ENCODE measurements at places on chromosomes 3 and 15. TPM values are rescaled to one million over a fixed set of nuclear protein-coding genes. Genes with fewer than 3 reads are reported as not detected.

ZNF80 gene
- 0.05 TPM for polyA plus RNA-seq

NRROS gene
- 16.3 TPM for polyA plus RNA-seq

RSRC1 gene
- polyA plus RNA-seq = 11.3 TPM

GCNT3 gene
- 0.85 TPM for polyA plus RNA-seq

DNA sequence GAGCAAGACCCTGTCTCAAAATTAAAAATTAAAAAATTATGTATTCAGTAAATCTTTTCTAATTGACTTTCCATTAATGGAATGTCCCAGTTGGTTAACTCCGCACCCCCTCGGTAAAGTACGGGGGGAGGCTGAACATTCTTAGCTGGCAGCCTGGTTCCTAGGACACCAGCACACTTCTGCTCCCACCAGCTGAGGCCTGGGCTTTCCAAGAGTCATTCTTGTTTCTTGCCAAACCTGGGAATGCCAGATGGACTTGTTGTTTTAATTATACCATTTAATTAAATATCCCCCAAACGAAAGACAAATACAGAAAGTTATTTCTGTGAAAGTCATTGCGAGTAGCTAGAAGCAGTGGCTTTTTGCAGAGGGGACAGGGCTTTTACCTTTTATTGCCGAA is 179.4 kb downstream of the VGLL4 start:
- H3K27ac ChIP-seq = no peak overlapping the region
- H3K36me3 ChIP-seq = no peaks in the 10 kb centered on the region
- no peak for DNase-seq
- no peaks in the 10 kb centered on the region for H3K27me3 ChIP-seq
- no peak overlapping the region for H3K4me3 ChIP-seq

GRCh38 chr3:58899159-58899952 is 150.5 kb downstream of the CFAP20DC start:
- peak overlapping the region; percentile 9 for H3K27ac ChIP-seq
- no peaks in the 10 kb centered on the region for H3K4me1 ChIP-seq
- H3K27me3 ChIP-seq = no peaks in the 10 kb centered on the region
- H3K4me3 ChIP-seq = no peak overlapping the region
- H3K36me3 ChIP-seq = no peaks in the 10 kb centered on the region

DNA sequence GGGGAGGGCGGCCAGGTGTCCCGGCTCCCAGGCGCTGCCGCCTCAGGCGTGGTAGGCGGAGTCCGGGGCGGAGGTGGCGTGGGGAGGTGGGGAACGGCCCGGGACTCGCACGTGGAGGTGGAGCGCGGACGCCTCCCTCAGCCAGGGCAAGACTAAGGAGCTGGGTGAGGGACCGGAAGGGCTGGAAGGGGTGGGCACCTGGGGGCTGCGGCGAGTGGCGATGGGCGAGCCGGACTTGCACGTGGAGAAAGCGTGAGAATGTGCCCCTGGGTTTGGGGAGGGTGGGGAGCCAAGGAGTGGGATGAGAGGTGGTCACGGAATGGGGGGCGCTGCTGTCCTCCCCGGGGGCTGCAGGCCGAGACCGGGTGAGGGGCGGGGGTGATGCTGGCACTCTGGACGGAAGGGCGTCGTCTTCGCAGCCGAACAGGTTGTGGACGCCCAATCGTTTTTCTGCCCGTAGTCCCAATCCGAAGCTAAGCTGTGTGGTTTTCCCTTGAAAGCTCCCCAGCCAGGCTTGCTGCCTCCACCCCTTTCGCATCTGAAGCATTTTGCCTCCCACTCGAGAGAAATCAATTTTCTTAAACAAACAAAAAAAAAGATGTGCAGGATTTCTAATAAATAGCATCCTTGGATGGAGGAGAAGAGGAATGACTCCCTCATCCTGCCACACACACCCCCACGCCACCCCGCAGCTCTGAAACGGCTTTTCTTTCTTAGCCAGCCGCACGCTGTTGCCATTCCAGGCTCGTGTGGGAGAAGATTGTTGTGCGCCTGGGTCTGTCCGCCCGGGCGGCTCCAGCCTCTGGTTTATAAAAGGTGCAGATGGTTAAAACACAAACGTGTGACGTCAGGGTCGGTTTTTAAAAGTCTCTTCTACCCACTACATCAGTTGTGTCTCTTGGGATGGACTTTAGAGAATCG is 62.5 kb upstream of the ANKRD28 start:
- no peaks in the 10 kb centered on the region for H3K27me3 ChIP-seq
- no peaks in the 10 kb centered on the region for H3K36me3 ChIP-seq
- H3K27ac ChIP-seq = peak overlapping the region; percentile 57
- peaks cover 4% of the 10 kb centered on the region for H3K4me1 ChIP-seq
- H3K4me3 ChIP-seq = peak overlapping the region; percentile 69

DNA sequence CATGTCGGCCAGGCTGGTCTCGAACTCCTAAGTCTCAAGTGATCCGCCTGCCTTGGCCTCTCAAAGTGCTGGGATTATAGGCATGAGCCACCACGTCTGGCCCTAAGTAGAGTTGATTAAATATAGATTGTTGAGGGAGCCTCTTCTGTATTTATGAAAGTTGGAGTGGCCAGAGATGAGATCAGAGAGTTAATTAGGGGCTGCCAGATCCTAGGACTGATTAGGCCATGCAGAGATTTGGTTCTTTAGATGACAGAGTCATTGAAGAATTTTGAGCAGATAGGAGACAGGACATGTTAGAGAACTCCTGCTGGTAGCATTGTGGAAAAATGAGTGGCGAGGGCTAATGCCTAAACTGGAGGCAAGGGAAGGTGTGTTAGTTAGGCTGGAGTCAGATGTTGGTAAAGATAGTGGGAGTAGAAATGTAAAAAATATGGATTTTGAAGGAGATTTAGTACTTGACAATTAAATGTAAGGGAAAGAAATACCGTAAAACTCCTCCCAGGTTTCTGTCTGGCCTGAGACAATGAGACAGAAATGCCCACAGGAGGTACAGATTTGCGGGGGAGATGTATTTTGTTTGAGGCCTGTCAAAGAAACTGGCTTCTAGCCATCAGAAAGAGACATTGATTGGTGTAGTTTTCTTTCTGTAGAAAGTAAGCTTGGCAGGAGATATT is 23.4 kb downstream of the SACM1L start:
- H3K4me3 ChIP-seq = no peak overlapping the region
- H3K36me3 ChIP-seq = peaks cover 40% of the 10 kb centered on the region
- no peak for DNase-seq
- H3K27me3 ChIP-seq = no peaks in the 10 kb centered on the region

- peaks cover 20% of the 10 kb centered on the region for H3K4me1 ChIP-seq
- H3K27ac ChIP-seq = no peak overlapping the region
- DNase-seq = no peak
- H3K4me3 ChIP-seq = peak overlapping the region; percentile 6
- no peaks in the 10 kb centered on the region for H3K27me3 ChIP-seq
- peaks cover 8% of the 10 kb centered on the region for H3K36me3 ChIP-seq
These were observed 1.8 kb downstream of the PML start for GRCh38 chr15:73996267-73996666.

GRCh38 chr3:48466386-48467109 is 20.0 kb downstream of the ATRIP start:
- peak; percentile 11 for DNase-seq
- peaks cover 26% of the 10 kb centered on the region for H3K36me3 ChIP-seq
- H3K4me3 ChIP-seq = peak overlapping the region; percentile 48

Measured in lung (tissue), 17 donors.